ENCODE measurements at places on chromosomes 1 and 21. TPM values are rescaled to one million over a fixed set of nuclear protein-coding genes. Genes with fewer than 3 reads are reported as not detected.

GRCh38 chr21:42537106-42537742 lies 23.6 kb downstream of the SLC37A1 start:
- no peaks in the 10 kb centered on the region for H3K36me3 ChIP-seq
- H3K4me1 ChIP-seq = peaks cover 5% of the 10 kb centered on the region
- H3K27me3 ChIP-seq = no peaks in the 10 kb centered on the region
- H3K4me3 ChIP-seq = no peak overlapping the region

DNA sequence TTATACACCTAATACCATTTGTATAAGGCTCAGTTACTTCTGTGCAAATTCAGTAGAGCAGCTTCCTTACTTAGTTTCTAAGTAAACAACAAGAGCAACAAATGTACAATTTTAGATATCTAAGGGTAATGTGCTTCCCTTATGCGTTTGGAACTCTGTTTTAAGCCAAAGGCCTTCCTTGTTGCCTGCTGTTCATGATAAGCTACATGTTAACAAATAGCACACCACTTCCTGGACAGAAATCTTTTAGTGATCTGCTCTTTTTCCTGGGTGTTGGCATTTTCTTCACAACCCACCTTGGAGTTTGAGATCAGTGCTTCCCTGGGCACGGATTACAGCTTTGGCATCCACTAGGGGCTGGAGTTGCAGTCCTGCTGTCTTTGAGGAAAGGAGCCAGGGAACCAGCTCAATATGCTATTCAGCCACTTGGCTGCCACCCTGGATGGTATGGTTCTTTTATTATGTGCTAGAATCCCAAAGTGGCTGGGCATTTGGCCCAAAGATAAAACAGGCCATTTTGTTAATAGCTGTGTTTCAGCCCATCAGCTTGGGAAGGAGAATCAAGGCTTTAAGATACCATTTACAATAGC lies 55.6 kb upstream of the ADAR start:
- peaks cover 8% of the 10 kb centered on the region for H3K27me3 ChIP-seq
- no peaks in the 10 kb centered on the region for H3K4me1 ChIP-seq
- H3K27ac ChIP-seq = no peak overlapping the region
- no peaks in the 10 kb centered on the region for H3K36me3 ChIP-seq
- no peak overlapping the region for H3K4me3 ChIP-seq
- no peak for DNase-seq

GRCh38 chr1:153841463-153841994 lies 66.3 kb downstream of the SLC27A3 start:
- H3K4me3 ChIP-seq = no peak overlapping the region
- H3K36me3 ChIP-seq = peaks cover 3% of the 10 kb centered on the region

- DNase-seq = no peak
- no peaks in the 10 kb centered on the region for H3K4me1 ChIP-seq
- H3K4me3 ChIP-seq = no peak overlapping the region
- H3K27me3 ChIP-seq = no peaks in the 10 kb centered on the region
Measured at GRCh38 chr1:39620659-39621165, 18.7 kb downstream of the HEYL start.

GRCh38 chr1:6052543-6053205 lies 7.0 kb downstream of the KCNAB2 start:
- H3K4me1 ChIP-seq = peaks cover 11% of the 10 kb centered on the region
- DNase-seq = peak; percentile 85
- no peaks in the 10 kb centered on the region for H3K36me3 ChIP-seq
- H3K27me3 ChIP-seq = peaks cover 2% of the 10 kb centered on the region
- H3K27ac ChIP-seq = no peak overlapping the region
- no peak overlapping the region for H3K4me3 ChIP-seq

PDXK gene
- total RNA-seq = 59.3 TPM

HTR1D gene
- not detected for total RNA-seq

ICOSLG gene
- 0.07 TPM for total RNA-seq

PRKAA2 gene
- 4.9 TPM for total RNA-seq

DNA sequence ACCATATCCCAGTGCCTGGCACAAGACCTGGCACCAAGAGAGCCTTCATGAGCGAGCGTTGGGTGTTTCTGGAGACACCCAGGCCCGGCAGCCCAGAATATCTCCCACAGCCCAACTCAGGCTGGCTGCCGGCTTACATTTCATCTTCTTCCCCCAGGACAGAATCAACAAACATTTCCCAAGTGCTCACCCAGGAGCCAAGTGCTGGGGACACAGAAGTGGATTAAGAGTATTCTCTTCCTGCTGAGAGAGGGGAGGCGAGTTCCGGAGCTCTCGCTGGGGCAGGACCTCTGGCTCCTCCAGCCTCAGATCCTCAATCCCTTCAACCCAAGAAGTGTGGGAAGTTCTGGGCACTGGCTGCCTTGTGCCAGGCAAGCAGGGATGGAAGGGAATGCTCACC lies 23.6 kb downstream of the IFFO2 start:
- H3K36me3 ChIP-seq = no peaks in the 10 kb centered on the region
- H3K4me3 ChIP-seq = no peak overlapping the region
- H3K4me1 ChIP-seq = peaks cover 22% of the 10 kb centered on the region
- H3K27me3 ChIP-seq = no peaks in the 10 kb centered on the region
- DNase-seq = no peak
- H3K27ac ChIP-seq = peak overlapping the region; percentile 27

DNA sequence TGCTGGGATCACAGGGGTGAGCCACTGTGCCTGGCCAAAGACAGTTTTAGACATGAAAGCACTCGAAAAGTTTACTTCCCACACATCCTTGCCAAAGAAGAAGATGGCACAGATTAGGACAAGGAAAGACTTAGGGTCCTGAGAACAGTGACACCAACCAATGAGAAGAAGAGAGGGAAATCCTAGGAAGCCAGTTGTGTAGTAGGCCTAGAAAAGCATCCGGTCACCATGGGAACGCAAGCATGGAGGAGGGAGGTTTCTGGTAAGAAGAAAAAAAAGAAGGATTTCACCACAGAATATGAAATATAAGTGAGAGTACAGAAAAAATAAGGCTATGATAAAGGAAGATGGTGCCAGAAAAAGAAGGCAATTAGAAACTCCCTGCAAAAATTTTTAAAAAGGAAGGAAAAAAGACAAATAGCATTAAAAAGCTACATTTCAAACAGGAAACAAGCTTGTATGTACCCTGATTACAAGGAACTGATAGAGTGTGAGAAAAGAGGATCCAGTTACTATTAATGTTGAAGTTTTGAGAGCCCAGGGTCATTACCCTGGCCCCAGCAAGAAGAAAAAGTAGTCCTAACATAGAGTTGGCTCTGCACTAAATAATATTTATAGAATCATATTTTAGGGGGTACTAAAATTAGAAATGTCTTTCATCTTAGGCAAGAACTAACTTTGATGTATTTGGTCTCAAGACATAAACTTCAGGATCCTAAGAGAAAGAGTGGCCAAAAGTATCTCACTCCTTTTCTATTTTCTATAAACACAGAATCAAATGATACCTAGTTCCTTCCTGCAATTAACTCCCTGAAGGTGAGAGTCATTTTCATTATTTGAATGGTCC lies 16.1 kb downstream of the DIPK1A start:
- no peaks in the 10 kb centered on the region for H3K36me3 ChIP-seq
- no peak overlapping the region for H3K27ac ChIP-seq
- H3K27me3 ChIP-seq = no peaks in the 10 kb centered on the region

- H3K36me3 ChIP-seq = no peaks in the 10 kb centered on the region
- no peak overlapping the region for H3K27ac ChIP-seq
- H3K4me1 ChIP-seq = peaks cover 22% of the 10 kb centered on the region
Measured at GRCh38 chr1:51344602-51345299, 14.4 kb upstream of the TTC39A start.

- H3K4me3 ChIP-seq = no peak overlapping the region
- no peak overlapping the region for H3K27ac ChIP-seq
- no peak for DNase-seq
- no peaks in the 10 kb centered on the region for H3K36me3 ChIP-seq
- H3K4me1 ChIP-seq = peaks cover 5% of the 10 kb centered on the region
- peaks cover 15% of the 10 kb centered on the region for H3K27me3 ChIP-seq
Measured at GRCh38 chr1:59972216-59972927, 45.8 kb upstream of the CYP2J2 start.

ZNF670 gene
- 13.2 TPM for total RNA-seq

- H3K27ac ChIP-seq = no peak overlapping the region
- DNase-seq = no peak
- peaks cover 11% of the 10 kb centered on the region for H3K4me1 ChIP-seq
Measured at GRCh38 chr1:53547231-53547790, 88.1 kb downstream of the DMRTB1 start.

- H3K27me3 ChIP-seq = no peaks in the 10 kb centered on the region
- H3K27ac ChIP-seq = no peak overlapping the region
- DNase-seq = no peak
Measured at GRCh38 chr1:184649451-184649888, 105.2 kb downstream of the EDEM3 start.

MEX3A gene
- total RNA-seq = 114 TPM

RGS8 gene
- total RNA-seq = 1.8 TPM

GRCh38 chr1:101044259-101044658 lies 18.7 kb upstream of the DPH5 start:
- no peaks in the 10 kb centered on the region for H3K27me3 ChIP-seq
- no peak for DNase-seq
- no peaks in the 10 kb centered on the region for H3K4me1 ChIP-seq
- no peak overlapping the region for H3K4me3 ChIP-seq
- H3K27ac ChIP-seq = no peak overlapping the region

GRCh38 chr1:90387805-90388204 lies 329.3 kb downstream of the BARHL2 start:
- H3K27me3 ChIP-seq = no peaks in the 10 kb centered on the region
- DNase-seq = no peak
- H3K36me3 ChIP-seq = no peaks in the 10 kb centered on the region

PALMD gene
- total RNA-seq = 0.36 TPM

DNA sequence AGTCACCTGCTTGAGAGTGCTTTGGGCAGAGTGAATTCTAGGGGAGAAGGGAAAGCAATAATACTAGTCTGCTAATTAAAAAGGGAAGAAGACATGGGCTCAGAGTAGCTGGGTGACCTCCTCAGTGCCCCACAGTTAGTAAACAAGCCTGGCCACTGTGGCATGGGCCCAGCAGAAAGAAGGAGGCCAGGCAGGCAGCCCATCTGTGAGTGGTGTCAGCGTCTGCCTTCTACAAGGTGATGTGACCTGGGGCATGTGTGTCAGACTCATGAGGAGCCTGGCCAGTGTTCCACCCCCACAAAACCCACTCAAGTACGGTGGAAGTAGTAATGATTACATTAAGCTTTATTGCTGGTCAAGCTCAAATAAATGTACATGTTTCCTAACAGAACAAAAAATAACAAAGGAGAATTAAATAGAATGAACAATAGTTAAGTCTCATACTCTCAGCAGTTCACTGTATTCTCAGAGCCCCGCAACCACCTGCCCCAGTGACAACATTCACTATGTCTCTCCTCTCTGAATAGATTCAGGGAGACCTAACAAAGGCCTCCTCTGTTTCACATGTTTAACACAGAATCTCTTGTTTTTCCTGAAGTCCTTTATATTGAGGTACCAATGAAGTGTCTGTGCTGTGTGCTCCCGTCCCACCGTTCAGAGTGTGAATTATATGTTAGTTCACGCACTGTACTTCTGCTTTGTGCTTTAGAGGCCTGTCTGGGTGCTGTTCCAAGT lies 32.5 kb downstream of the SLC22A15 start:
- H3K4me3 ChIP-seq = peak overlapping the region; percentile 7
- H3K36me3 ChIP-seq = peaks cover 2% of the 10 kb centered on the region
- peaks cover 28% of the 10 kb centered on the region for H3K4me1 ChIP-seq
- no peak for DNase-seq

- peak overlapping the region; percentile 59 for H3K27ac ChIP-seq
- no peaks in the 10 kb centered on the region for H3K36me3 ChIP-seq
- no peaks in the 10 kb centered on the region for H3K27me3 ChIP-seq
- peaks cover 73% of the 10 kb centered on the region for H3K4me1 ChIP-seq
- DNase-seq = no peak
- peak overlapping the region; percentile 36 for H3K4me3 ChIP-seq
Measured at GRCh38 chr1:234957330-234958065, 171.1 kb downstream of the TOMM20 start.

DNA sequence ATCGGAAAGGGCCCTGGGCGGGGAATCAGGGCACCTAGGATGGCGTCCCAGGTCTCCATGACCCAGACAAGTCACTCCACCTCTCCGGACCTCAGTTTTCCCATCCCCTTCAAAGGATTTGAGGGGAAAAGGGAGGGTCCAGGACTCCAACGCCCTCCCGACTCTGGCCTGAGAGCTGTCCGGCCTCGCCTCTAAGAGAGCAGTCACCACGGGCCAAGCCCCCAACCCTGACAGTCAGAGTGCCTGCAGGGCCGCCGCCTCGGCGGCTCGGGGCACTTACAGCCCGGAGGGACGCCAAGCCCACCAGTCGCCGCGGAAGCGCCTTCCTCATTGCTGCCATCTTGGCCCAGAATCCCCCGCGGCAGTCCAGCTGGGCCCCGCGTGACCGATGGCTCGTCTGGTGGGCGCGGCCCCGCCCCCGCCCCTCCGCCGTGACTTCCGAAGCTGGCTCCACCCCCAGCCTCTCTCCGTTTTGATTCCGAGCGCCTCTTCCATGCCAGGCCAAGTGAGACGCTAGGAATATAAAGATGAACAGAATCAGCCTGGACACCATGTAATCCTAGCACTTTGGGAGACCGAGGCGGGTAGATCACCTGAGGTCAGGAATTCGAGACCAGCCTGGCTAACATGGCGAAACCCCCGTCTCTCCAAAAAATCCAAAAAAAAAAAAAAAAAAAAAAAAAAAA lies at the start of gene HMGCL:
TSS of gene HMGCL (minus strand) at position 354 of the 686 bp plus-strand sequence. CDS start at position 340, 14 bp downstream.
- no peaks in the 10 kb centered on the region for H3K36me3 ChIP-seq
- DNase-seq = peak; percentile 82
- peaks cover 24% of the 10 kb centered on the region for H3K4me1 ChIP-seq
- peak within 1 kb of the TSS; percentile 98 for H3K4me3 ChIP-seq
- H3K27me3 ChIP-seq = peaks cover 2% of the 10 kb centered on the region
- H3K27ac ChIP-seq = peak within 1 kb of the TSS; percentile 99

PPIE gene
- 56.2 TPM for total RNA-seq

DNA sequence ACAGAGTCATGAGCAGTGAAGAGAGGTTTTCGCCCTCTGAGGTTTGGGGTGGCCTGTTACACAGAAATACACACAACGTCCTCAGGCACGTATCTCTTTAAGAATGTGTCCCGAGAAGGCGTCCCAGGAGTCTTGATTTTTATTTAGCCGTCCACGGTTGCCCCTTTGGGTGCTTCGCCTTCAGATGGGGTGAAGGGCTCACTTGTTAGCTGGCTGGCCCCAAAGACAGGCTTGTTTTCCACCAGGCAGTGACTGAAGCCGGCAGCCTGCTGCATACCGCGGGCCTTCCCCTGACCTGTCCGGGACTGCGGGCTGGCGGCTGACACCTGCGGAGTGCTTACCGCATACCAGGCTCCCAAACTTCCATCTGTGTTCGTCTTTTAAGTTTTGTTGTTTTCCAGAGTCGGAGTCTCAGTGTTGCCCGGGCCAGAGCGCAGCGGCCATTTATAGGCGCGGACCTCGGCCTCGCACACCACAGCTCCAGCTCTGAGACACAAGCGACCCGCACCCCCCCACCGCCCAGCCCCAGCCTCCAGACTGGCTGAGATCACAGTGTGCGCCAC lies 1.6 kb upstream of the ADARB1 start:
- H3K4me3 ChIP-seq = peak overlapping the region; percentile 93
- DNase-seq = no peak
- peaks cover 18% of the 10 kb centered on the region for H3K4me1 ChIP-seq
- H3K36me3 ChIP-seq = no peaks in the 10 kb centered on the region

SRM gene
- 152 TPM for total RNA-seq

FCRL1 gene
- total RNA-seq = not detected

DNA sequence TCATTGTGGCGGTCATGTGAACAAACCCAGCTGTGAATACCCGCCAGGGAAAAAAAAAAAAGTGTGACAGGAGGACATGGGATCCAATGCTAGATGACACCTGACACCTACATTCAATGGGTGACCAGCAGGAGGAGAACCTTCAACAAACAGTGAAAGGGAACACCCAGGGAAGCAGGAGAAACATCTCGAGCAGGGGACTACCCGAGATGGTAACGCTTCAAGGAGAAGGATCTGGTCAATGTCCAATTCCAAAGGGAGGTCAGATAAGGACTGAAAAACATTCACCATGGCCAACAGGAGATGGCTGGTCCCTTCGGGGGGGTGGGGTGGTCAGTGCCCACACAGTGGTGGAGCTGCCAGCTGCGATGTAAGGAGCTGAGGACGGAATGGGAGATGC lies 46.3 kb downstream of the PTPN14 start:
- no peaks in the 10 kb centered on the region for H3K27me3 ChIP-seq
- no peak for DNase-seq

Data from neural crest cell (in vitro differentiated cells).